ENCODE measurements at places on chromosomes 3 and 15. TPM values are rescaled to one million over a fixed set of nuclear protein-coding genes. Genes with fewer than 3 reads are reported as not detected.

DNA sequence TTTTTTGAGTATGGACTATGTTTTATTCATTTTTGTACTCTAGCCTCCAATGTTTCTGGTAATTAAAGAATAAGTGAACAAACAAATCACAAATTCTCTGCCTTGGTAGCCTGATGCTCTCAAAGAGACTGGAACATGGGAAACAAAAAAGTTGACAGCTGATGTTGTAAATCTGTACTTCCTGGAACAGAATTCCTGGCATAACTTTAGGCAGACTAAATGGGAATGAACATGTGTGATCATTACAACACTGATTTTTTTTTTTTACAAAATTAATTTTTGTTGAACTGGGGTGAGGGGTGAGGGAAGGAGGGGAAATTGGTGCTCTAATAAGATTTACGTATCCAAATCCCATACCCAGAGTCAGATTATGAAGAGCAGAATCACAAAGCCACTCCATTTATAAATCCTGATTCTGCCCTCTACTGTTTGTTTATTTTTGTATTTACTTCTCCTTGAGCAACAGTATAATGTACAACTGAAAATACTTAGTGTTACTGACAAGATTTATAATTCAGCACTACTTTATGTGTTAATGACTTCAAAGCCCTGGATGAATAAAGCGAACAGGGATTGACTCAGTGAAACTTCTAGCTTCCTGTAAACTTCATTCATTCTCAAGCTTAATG lies 165.0 kb downstream of the FRMD5 start:
- DNase-seq: no peak

GRCh38 chr3:171936191-171936841 lies 93.2 kb downstream of the TMEM212 start:
- no peak for DNase-seq

Gene EIF4E3
- 13.1 TPM for polyA plus RNA-seq

DNA sequence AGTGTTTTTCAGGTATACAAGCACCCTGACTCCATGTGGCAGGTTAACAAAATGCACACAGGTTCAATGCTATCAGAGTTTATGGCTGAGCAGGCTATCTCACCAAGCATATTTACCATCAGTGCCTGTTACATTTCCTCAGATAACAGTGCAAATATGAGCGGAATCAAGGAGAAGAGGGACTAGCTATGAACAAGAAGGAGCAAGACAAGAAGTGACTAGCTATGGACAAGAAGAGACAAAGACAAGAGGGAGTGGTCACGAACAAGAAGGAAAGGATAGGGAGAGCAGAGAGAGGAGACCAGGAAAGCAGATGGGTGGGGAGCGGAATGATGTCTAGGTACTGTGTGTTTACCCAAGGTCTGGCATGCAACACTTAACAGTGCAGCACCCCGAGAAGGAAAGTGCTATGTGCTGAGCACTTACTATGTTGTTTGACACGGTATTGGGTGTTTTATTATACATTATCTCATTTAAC lies 8.6 kb downstream of the ILDR1 start:
- no peak for DNase-seq

GRCh38 chr3:72816862-72817355 lies 31.3 kb downstream of the SHQ1 start:
- no peak for DNase-seq

GRCh38 chr15:52787123-52787503 lies 3.0 kb downstream of the ONECUT1 start:
- no peak for DNase-seq

Gene PARP15
- 0.45 TPM for polyA plus RNA-seq

GRCh38 chr3:116384717-116385116 lies 60.6 kb downstream of the LSAMP start:
- DNase-seq: no peak

DNA sequence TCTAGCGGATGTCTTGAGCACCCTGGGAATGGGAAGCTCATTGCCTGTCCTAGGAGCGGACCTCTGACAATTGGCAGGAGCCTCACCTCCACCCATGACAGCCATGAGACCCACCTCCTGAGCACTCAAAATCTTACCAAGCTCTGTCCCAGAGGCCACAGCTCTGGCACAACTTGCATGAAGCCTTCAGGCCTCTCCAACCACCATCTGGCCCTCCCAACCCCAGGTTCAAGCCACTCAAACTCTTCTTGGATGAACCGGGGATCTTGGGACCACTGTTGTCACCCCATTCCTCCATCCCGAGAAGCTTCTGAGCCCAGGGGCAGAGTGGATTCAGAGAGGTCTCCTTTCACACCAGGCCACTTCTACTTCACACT lies 1.5 kb downstream of the VIPR1 start:
- no peak for DNase-seq

Gene HGD
- 97.3 TPM for polyA plus RNA-seq

Data from left kidney (tissue), 8 donors.